ENCODE measurements at places on chromosomes 1 and 21.

DNA sequence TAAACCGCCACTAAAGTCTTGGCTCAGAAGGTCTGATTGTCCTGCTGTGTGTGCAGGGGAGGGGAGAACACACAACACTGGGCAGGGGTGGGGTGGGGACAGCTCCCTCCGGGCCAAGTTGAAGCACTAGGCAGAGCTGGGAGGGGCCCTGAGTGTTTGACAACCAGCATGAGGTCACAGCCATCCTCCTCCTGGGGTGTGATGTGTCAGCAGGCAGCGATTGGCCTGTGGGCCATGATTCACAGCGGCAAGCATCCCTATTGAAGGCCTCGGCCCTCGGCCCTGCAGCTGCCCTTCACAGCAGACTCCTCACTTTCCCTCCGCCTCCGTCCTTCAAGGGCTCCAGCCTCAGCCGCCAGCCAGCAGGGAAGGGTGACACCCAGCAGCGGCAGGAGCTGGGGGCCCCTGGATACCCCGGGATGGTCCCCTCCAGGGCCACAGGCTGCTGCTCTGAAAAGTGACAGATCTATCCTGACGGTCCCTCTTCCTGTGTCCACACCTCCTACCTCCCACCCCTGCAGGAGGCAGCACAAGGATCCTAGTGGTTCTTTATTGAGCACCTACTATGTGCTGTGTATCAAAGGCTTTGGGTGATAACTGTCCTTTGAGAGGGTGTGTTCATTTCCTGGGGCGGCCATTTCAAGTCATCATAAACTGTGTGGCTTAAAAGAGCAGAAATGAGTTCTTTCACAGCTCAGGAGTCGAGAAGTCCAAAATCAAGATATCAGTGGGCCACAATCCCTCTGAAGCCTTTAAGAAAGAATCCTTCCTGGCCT is 66.0 kb upstream of the SLC25A33 start:
- DNase-seq: no peak

- no peak for DNase-seq
Measured at GRCh38 chr1:41371630-41372599, 10.7 kb downstream of the FOXO6 start.

GRCh38 chr1:160354388-160354985 is 11.3 kb downstream of the NCSTN start:
- DNase-seq: no peak

- no peak for DNase-seq
Measured at GRCh38 chr1:20654104-20654690, 7.0 kb downstream of the DDOST start.

- DNase-seq: no peak
Measured at GRCh38 chr1:75312620-75313019, 178.4 kb downstream of the LHX8 start.

- DNase-seq: no peak
Measured at GRCh38 chr1:3857791-3858129, 484 bp downstream of the DFFB start.

- DNase-seq: no peak
Measured at GRCh38 chr1:111924786-111925185, 64.7 kb downstream of the KCND3 start.

DNA sequence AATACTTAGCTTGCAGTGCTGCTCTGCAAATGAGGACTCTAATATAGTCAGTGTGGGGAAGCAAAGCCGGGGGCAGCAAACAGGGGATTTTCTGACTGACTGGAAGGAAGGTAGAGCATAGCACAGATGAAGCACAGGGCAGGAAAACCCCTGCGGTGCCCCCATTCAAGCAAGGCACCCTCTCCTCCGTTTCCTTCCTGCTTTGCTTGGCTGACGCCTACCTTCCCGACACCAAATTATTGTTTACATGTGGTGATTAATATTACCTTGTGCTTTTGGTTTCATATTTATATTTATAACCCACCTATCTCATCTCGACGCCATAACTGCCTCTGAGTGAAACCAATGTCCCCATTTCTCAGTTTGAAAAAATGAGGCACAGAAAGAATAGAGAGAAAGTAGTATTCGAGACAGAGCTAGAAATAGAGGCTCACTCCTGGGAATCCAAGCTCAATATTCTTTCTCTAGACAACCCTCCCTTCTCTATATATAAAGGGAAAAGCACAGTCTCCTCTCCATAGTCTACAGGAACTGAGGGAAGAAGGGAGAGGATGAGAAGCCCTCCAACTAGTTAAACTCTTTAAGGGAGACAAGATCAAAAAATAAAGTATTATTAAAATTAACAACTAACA is 41.3 kb downstream of the PIK3C2B start:
- peak; percentile 13 for DNase-seq

GRCh38 chr1:67647036-67647798 is 37.8 kb upstream of the GADD45A start:
- DNase-seq: no peak

DNA sequence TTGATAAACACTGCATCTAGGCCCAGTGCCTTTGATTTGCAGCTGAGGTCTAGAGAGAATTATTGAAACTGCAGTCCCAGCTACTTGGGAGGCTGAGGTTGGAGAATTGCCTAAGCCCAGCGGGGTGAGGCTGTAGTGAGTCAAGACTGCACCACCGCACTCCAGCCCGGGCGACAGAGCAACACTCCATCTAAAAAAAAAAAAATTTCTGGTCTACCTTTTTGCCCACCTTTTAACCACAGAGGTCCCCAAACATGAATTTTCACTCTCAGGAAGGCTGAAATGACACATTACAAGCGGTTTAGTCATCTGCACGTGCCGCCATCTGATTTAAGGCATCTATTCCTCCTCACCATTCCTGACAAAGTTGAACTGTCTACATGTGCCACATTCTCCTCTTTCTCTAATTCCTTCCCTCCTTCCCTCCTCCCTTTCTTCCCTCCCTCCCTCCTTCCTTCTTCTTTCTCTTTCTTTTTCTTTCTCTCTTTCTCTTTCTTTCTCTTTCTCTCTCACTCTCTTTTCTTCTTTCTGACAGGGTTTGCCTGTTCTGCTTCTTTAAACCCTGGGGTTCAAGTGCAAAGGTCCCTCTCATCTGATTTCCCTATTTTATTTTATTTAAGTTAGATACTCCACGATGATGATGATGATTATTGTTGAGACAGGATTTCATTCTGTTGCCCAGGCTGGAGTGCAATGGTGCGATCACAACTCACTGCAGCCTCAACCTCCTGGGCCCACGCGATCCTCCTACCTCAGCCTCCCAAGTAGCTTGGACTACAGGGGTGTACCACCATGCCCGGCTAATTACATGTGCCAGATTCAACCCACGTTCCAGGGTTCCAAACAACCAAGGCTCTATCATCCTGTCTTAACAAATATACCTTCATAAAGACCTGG is 3.0 kb upstream of the SOD1 start:
- DNase-seq: no peak

DNA sequence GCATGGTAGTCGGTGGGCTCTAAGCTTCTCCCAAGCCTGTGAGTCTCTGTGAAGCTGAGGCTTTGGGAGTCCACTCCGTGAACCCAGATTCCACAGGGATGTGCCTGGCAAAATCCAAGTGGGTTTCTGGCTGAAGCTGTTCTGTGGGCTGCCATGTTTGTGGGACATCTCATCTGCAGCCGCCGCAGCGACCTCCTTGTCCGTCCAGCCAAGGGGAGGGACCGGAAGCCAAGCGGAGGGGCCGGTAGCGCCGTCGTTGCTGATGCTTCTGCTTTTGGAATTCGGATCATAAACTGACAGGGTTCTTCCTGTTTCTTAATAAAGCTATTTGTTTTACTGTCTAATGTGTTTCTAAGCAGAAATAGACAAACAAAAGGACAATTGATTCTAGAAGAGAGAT is 13.3 kb downstream of the KIF26B start:
- DNase-seq: no peak

DNA sequence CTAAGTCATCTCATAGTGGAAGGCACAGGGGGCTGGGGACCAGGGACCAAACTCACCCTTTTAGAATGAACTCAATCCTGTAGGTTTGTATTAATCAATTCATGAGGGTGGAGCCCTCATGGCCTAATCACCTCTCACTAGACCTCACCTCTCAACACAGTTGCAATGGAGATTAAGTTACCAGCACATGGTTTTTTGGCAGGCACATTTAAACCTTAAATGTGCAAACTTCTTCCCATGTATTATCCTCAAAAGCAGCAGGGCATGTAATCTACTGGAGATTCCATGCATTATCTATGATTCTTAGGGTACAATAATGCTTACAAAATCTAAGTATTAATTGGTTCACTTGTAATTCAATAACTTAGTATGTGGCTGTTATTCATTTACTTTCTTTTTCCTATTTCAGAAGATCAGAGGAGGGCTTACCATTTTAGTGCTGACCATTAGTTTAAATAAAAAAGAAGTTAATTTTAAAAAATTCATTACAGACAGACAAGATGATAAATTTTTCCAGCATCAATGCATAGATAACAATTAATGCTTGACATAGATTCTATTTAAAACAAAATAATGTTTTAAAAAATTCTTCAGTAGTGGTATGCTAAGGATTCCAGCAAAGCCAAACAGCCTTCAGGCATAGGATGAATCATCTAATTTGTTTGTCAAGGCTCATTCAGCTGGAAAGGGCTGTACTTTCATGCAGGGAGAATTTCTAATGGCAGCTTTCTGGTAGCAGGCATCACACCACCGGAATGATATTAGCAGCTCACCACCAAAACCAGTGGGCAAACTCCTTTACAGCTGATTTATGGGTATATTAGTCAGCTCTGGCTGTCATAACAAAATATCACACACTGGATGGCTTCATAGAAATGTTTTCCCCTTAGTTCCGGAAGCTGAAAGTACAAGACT is 124.6 kb upstream of the ZNF648 start:
- no peak for DNase-seq

DNA sequence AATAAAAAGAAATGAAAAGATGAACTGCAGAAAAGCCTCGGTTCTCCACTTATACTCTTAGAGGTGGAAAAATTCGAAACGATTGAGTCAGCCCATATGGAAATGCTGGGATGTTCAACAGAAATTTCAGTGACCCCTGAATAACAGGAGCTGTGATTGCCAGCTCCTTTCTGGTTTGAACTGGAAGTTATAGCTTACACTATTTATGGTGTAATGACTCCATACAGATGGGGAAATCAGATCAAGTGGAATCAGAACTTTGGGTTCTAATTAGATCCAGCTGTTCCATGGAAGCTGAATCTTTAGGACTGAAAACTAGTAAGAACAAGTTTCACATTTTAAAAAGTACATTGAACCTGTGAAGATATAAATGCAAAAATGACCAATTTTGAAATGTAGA is 569.3 kb upstream of the ZRANB2 start:
- DNase-seq: no peak

- no peak for DNase-seq
Measured at GRCh38 chr1:180724055-180724454, 92.2 kb downstream of the XPR1 start.

DNA sequence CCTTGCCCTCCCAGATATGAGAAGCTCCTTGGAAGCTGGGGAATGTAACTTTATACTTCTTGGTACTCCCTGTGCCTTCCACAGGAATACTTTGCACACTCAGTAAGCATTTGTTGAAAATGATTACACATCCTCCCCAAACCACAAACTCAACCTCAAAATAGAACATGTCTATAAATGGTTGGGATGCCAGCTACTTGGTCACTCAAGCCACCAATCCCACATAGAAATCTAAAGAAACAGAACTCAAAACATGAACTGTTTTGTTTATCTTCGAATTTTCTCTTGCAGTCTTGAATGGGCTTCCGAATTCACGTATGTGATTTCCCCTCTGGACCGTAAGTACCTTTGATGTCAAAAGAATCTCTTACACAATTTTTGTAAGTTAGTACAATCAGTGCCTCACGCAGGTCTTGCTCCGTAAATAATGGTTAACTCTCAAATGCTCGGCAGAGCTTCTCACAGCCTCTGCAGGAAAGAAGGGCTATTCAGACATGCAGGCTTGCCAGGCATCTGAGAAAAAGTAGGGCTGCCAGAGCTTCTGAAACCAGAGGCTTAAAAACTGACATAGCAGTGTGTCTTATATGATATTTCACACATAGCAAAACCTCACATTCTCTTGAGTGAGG is 26.9 kb downstream of the SORT1 start:
- DNase-seq: no peak

DNA sequence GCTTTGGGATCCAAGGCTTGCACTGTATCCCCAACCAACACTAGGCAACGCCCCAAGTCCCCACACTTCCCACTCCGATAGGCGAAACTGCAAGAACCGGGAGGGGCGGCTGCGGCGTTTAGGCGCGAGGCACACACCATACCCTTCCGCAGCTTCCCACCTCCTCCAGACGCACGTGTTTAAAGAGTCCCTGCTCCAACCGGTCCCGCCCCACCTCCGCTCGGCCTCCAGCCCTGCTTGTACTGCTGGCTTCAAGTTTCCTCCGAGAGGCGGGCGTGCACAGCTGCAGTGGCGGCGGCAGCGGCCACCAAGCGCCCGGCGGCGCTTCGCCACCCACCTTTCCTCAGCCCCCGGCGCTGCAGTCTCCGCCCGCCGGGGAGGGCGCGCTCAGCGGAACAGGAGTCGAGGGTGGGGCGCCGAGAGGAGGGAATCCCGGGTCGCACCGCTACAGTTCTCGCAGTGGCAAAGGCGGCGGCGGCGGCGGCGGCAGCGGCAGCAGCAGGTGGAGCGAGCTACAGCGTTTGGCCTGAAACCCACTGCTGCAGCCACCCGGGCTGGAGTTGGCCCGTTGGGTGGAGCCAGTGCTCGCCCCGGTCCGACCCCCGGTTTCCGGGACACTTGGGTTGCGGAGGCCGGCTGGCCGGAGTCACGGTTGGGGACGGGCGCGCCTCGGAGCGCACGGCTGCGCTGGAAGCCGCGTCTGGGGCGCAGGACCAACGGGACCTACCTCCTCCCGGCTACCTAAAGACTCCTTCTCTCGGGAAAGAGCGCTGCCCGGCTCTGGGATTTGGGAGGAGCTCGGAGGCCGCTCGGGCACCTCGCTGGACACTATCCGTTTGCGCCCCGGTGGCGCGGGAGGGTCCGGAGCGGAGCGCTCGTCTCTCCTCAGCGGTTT is at the start of gene CNIH3:
CNIH3 (plus strand) TSS at position 457 of the 895 bp plus-strand sequence. CDS start 858 bp downstream, outside the sequence.
- no peak for DNase-seq

DNA sequence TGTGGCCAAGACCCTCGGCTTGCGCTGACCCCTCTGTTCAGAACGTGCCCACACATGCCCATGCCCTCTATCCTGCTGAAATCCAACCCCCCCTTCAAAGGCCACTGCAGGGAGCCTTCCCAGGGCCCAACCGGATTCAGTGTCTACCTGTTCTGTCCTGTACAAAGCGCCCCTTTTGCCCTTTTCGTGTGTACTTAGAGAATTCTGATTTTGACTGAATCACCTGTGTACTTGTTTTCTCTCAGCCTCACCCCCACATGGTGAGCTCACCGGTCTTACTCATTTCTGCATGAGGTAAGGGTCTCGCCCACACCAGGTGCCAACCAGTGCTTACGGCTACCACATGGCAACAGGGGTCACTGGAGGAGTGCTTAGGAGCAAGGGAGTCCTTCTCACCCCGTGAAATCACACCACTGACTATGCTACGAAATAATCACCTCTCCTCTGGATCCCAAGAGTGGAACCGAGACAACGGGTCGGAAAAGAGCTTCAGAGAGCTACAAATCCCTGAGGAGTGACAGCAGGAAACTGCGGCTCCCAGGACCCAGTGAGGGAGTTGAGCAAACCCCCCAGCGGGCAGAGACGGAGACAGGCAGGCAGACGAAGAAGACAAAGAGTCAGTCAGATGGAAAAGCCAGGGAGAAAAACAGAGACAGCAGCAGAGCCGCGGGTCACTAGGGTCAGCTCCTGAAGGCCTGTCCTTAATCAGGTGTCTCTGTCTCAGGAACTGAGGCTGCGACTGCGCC is 2.1 kb upstream of the S100A2 start:
- no peak for DNase-seq

Measured in activated T-helper 1 cell treated with anti-CD3 and anti-CD28 coated beads, Interleukin-2, amount 50 U/mL, for 16 hours (primary cell).